Right renal pelvis (tissue), 4 donors: ENCODE measurements at places on chromosomes 2 and 18. TPM values are rescaled to one million over a fixed set of nuclear protein-coding genes. Genes with fewer than 3 reads are reported as not detected.

- no peak for DNase-seq
Observed at GRCh38 chr2:47050021-47050760, 104.9 kb downstream of the STPG4 start.

- DNase-seq: no peak
Observed at GRCh38 chr2:10405448-10405847, 42.7 kb downstream of the ODC1 start.

C2orf81 gene
- 9.5 TPM for polyA plus RNA-seq

GRCh38 chr2:195316486-195316885, 340.5 kb upstream of the SLC39A10 start:
- no peak for DNase-seq

DNA sequence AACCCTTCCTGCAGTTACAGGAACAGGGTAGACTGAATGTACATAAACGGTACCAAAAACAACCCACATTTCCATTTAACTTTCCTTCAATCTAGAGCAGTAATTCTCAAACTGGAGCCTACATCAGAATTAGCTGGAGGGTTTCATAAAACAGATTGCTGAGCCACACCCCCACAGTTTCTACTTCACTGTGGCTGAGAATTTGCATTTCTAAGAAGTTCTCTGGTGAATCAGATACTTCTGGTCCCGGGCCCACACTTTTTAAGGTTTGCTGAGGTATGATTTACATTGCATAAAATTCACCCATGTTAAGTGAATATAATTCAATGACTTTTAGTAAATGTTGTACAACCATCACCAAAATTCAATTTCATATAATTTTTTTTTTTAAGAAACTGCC, 113.7 kb downstream of the SRBD1 start:
- no peak for DNase-seq

DNA sequence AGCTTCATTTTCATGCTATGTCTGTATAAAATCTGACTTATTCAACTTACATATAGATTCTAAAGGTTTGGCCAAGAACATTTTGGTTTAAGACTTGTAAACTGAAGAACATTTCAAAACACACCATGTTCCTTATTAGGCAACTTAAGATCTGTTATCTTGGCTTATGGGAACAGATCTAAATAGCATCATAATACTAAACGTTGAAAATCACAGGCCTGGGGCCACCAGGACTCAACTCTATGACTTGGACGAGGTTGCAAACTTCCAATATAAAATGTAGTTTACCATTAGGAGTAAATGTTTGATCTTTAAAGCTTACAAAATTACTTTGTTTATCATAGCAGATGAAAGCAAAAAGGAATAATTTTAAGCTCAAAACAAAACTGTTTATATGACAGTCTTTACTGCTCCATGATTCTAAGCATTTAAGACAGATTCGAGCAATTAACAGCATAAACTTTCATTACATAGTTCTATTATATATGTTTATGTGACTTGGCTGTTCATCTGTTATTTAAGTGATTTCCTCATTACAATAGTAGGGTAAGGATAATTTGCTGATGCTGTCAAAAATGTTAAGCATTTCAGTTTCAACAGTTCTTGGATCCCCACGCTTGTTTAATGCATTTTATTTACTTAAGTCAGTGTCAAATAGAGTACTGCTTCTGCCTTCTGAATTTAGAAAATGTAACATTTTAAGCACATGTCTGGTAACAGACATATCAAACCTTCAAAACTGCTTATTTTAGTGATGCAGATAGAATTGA, 8.3 kb downstream of the TCF4 start:
- no peak for DNase-seq

ALK gene
- 0.11 TPM for polyA plus RNA-seq

GNAL gene
- polyA plus RNA-seq: 3.8 TPM

DNA sequence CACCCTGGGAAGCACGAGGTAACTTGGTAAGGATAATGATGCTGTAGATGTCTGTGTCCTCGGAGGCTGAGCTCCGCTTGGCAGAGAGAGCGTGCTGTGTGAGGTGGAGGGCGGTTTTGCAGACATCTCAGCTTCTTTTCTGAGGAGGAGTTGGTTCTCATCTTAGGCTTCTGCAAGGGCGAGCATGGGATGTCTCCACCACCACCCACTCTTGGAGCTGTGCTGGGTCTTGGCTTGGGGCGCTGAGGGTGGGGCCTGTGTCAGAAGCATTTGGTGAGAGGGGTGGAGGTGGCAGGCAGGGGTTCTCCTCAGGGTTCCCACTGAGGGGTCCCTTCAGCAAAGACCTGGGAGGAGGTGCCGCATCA, 9.2 kb downstream of the OXER1 start:
- DNase-seq: no peak

MEP1B gene
- polyA plus RNA-seq: not detected

DNA sequence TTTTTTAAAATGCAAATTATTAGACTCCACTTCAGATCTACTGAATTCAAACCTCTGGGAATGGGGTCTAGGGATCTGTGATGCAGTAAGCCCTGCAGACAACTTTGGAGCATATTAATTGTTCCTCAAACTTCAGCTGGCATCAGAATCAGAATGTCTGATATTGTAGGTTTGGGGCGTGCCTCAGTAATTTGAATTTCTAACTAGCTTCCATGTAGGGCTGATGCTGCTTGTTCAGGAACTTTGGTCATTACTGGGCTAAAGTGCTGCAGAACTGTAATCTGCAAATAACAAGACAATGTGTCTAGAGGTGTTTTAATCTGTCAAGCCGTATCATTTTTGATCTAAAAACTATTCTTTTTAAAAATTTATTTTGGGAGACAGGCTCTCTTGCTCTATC, 1719.7 kb upstream of the PIK3C3 start:
- no peak for DNase-seq

BOLL gene
- polyA plus RNA-seq: 0.06 TPM

- no peak for DNase-seq
Observed at GRCh38 chr2:221308507-221309066, 263.5 kb downstream of the EPHA4 start.
